ENCODE measurements at places on chromosomes 3 and 15. TPM values are rescaled to one million over a fixed set of nuclear protein-coding genes. Genes with fewer than 3 reads are reported as not detected.

ARRDC4 gene
- total RNA-seq, result 0.51 TPM

DNA sequence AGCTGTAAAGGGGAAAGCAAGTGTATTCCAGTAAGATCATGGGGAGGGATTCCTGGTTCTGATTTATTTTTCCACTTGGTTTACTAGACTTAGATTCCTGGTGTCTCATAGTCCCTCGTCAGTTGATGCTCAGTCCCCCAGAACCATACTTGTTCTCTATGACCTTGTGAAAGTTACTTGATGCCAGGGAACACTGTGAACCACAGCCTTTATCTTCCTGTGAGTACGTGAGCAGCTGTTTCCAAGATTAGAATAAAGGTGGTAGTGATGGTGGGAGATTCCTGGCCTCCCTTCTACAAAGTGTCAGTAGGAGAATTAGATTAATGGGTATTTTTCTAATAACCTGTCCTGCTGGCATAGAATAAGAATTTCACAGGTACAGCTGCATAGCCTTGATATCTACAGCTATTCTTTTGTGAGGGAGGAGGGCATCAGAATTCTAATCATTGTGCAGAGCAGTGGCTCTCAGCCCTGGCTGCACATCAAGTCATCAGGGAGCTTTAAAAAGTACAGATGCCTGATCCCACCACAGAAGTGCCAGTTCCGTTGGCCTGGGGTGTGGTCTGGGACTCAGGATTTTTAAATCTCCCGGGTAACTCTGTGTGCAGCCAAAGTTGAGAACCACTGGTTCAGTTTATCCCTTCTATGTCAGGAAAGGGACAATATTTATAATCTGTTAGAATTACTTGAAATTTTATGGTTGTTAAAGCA, 20.0 kb downstream of the GPD1L start:
- no peak overlapping the region for H3K4me3 ChIP-seq
- no peaks in the 10 kb centered on the region for H3K27me3 ChIP-seq
- no peaks in the 10 kb centered on the region for H3K36me3 ChIP-seq
- H3K27ac ChIP-seq, result no peak overlapping the region

GRCh38 chr3:52005571-52005986, 9.9 kb upstream of the RPL29 start:
- no peaks in the 10 kb centered on the region for H3K36me3 ChIP-seq
- H3K4me1 ChIP-seq, result peaks cover 19% of the 10 kb centered on the region
- no peak for DNase-seq
- H3K27me3 ChIP-seq, result no peaks in the 10 kb centered on the region
- H3K4me3 ChIP-seq, result no peak overlapping the region

- no peaks in the 10 kb centered on the region for H3K27me3 ChIP-seq
- H3K4me1 ChIP-seq, result no peaks in the 10 kb centered on the region
- no peaks in the 10 kb centered on the region for H3K36me3 ChIP-seq
- no peak overlapping the region for H3K4me3 ChIP-seq
These were observed 70.7 kb downstream of the XXYLT1 start for GRCh38 chr3:195200010-195200822.

DNA sequence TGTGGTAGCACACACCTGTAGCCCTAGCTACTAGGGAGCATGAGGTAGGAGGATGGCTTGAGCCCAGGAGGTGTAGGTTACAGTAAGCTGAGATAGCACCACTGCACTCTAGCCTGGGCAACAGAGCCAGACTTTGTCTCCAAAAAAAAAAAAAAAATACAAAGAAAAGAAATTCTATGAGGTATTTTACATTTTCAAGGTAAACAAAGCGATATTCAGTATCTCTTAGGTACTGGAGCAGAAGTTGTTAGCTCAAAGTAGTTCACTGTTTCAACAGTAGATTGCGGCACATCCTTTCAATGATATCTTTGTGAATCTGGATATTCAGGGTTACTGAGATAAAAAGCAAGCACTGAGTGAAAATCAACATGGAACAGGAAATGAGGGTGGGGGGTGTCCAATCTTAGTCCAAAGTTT, 318.5 kb downstream of the ZNF621 start:
- no peak overlapping the region for H3K27ac ChIP-seq
- no peak overlapping the region for H3K4me3 ChIP-seq
- no peaks in the 10 kb centered on the region for H3K27me3 ChIP-seq

DNA sequence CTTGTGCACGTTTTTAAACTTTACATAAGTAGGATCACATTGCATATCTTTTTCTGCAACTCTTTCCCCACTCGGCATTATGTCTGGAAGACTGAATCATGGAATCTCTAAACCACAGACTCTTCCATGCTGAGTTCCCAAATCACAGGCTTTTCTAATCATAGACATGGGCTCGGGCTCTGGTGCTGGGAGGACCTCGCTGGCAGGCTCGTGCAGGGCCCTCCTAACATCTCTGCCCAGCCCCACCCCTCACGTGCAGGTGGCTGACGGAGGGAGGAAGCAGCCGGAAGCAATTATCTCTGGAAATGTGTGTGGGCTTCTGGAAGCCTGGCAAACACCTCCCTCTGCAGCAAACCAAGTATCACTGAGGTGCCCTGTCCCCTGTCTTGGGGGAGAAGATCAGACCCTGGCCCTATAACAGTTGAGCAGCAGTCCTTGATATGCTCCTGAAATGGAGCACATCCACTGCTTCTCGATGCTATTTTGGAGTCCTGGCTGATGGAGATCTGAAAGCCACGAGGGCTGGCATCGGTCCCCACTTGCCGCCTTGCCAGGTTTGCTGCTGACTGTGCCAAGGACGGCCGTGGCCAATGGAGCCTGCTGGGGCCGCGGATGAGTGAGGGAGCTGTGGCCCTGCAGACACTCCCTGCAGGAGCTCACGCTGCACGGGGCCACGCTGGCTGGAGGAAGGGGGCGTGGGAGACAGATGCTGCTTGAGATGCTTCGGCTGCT, 4.4 kb upstream of the IQSEC1 start:
- DNase-seq, result no peak
- H3K36me3 ChIP-seq, result no peaks in the 10 kb centered on the region
- H3K27me3 ChIP-seq, result peaks cover 17% of the 10 kb centered on the region
- no peak overlapping the region for H3K4me3 ChIP-seq
- no peak overlapping the region for H3K27ac ChIP-seq
- H3K4me1 ChIP-seq, result peaks cover 8% of the 10 kb centered on the region

GRCh38 chr15:29208836-29209235, 60.8 kb downstream of the NSMCE3 start:
- DNase-seq, result no peak
- H3K36me3 ChIP-seq, result no peaks in the 10 kb centered on the region
- H3K4me3 ChIP-seq, result no peak overlapping the region

DNA sequence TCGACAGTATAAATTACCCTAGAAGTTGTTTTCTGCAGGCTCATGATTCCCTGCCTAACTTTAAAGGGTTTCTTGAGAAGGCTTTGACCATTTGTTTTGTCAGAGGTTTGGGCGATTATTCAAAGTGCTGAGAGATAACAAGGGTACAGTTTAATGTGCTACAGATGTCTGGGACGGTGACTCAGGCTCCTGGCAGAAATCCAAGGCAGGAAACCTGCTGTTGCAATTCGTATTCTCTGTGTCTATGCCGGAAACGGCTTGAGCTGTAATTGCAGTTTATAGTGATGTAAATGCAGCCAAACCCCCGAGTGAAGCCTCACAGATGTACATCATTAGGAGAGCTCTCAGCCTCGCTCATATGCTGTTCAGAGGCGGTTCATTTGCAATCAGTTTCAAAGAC, 65.6 kb downstream of the SYNPR start:
- no peaks in the 10 kb centered on the region for H3K27me3 ChIP-seq
- DNase-seq, result no peak
- no peak overlapping the region for H3K4me3 ChIP-seq
- H3K27ac ChIP-seq, result no peak overlapping the region
- no peaks in the 10 kb centered on the region for H3K4me1 ChIP-seq

DNA sequence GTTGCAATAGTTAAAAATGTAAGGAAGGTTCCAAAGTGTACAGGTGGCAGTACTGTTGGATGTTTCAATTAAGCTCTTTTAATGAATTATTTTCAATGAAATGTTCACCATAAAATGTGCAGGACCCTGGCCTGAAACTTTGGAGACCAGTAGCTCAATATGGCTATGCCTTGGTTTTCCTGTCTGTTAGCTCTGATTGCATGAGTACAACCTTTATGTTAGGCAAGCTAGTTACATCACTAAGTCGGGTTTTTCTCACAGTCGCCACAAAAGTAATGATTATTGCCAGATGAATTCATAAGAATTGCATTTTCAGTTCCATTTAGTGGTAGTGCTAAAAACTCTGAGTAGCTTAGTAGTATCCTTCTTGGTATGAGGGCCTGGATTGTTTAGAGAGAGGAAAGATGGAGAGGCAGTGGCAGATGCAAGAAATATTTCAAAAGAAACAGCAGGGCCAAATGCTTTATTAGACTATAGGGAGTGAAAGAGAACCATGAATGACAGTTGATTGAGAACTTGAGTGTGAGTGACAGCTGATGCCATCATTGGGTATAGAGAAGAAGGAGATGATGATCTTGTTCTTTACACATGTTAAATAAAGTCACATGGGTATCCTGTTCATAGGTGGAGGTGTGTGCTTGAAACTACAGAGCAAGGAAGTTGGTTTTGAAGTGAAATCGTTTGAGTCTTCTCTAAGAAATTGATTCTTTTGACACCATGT, 109.5 kb downstream of the AKAP13 start:
- no peak for DNase-seq
- no peaks in the 10 kb centered on the region for H3K36me3 ChIP-seq
- H3K4me3 ChIP-seq, result no peak overlapping the region
- H3K27ac ChIP-seq, result no peak overlapping the region
